ENCODE measurements at places on chromosomes 3 and 15. TPM values are rescaled to one million over a fixed set of nuclear protein-coding genes. Genes with fewer than 3 reads are reported as not detected.
A peak's percentile ranks its signal among the peaks of the same experiment; 100 is the strongest.

DNA sequence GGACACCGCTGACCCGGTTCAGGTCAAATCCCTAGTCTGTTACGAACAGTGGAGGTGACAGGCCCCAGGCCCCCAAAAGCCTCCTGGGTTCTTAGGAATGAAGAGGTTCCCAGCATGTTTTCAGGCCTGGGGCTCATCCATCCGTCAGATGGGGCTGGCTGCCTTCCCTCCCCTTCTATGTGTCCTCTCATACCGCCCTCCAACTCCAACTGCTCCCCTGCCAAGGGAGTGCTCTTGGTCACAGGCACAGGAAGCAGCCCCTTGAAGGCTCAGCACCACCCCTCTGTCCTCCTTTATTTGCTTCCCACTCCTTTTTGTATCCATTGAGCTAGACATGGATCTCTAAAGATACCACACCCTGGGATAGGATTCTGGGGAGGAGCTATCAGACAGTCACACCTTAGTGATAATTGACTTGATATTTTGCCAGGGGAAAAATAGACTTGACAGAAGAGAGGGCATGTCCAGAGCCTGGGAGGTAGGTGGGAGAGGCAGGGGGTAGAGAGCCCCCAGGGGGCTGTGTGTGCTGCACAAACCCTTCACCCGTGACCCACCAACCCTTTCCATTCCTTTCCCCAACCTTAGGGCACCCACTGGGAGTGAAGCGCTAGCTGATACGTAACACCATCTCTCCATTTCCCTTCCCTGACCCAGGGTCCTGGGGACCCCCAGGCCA lies 10.7 kb upstream of the CSPG4 start:
- DNase-seq, result no peak

GRCh38 chr15:88401996-88402656 lies 65.1 kb downstream of the MRPL46 start:
- DNase-seq, result no peak

- DNase-seq, result peak; percentile 41
Observed at GRCh38 chr15:36363335-36363734, 216.1 kb upstream of the CDIN1 start.

GRCh38 chr3:101185341-101185740 lies 135.0 kb downstream of the IMPG2 start:
- DNase-seq, result no peak

The MCTP2 gene
- total RNA-seq, result 2.2 TPM

Data from fibroblast of villous mesenchyme (primary cell).